ENCODE measurements at places on chromosomes 13 and 19.
A peak's percentile ranks its signal among the peaks of the same experiment; 100 is the strongest.

GRCh38 chr13:44140146-44140545, 233.5 kb upstream of the SERP2 start:
- DNase-seq, result no peak

- DNase-seq, result no peak
Observed at GRCh38 chr13:59247171-59247570, 916.6 kb downstream of the DIAPH3 start.

- no peak for DNase-seq
Observed at GRCh38 chr19:53960886-53961285, 1.9 kb upstream of the CACNG8 start.

GRCh38 chr13:98405690-98406344, 171.1 kb downstream of the STK24 start:
- DNase-seq, result no peak

- no peak for DNase-seq
Observed at GRCh38 chr13:77919246-77919920, 752 bp upstream of the EDNRB start.

GRCh38 chr19:11261971-11262839, at the start of gene DOCK6:
Gene DOCK6, minus strand, starts transcription at chr19:11262524. Its CDS starts 84 bp downstream, at chr19:11262440.
- no peak for DNase-seq

DNA sequence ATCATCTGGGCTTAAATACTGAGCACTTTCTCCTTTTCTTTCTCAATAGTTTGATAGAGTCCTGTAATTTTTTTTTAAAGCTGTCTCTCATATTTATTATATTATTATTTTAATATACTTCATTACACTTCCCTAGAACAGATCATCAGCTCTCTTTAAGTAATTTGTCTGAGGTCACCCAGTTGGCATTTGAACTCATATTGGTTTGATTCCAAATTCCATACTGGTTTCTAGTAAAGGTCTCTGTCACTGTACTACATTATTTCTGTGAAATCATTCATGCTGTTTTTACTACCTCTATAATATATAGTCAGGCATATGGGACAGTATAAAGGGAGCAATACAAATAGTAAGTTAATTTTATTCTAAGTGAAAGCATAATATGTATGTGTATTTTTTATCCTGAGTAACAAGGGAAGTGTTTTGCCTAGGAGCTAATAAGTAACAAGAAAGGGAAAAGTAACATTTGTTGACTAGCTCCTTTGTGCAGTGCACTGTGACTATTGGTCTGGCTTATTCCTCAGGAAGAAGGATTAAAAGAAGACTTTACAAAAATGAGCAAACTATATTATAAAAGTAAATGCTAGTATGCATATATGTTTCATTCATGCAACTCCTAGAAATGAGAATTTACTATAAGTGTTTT, 14.3 kb downstream of the LPAR6 start:
- no peak for DNase-seq

DNA sequence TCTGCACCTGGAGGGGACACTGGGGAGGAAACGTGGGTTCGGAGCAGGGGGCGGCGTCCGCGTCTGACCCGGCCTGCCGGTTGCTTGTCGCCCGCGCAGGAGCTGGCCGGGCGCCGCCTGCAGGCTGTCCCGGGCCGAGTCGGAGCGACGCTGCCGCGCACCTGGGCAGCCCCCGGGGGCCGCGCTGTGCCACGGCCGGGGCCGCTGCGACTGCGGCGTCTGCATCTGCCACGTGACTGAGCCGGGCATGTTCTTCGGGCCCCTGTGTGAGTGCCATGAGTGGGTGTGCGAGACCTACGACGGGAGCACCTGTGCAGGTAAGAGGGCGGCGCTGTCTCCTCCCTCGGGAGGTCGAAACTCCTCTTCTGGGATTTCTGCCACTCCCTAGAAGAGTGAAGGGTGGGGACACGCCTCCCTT, 1.3 kb downstream of the ITGBL1 start:
- no peak for DNase-seq

- DNase-seq, result no peak
Observed at GRCh38 chr13:94479616-94480015, at the start of gene DCT. Gene DCT, minus strand, starts transcription at chr13:94479682. Its CDS starts 427 bp downstream, at chr13:94479255.

- DNase-seq, result no peak
Observed at GRCh38 chr19:42172261-42172660, 40.0 kb upstream of the POU2F2 start.

GRCh38 chr13:57056601-57057180, 84.0 kb upstream of the PRR20A start:
- no peak for DNase-seq

DNA sequence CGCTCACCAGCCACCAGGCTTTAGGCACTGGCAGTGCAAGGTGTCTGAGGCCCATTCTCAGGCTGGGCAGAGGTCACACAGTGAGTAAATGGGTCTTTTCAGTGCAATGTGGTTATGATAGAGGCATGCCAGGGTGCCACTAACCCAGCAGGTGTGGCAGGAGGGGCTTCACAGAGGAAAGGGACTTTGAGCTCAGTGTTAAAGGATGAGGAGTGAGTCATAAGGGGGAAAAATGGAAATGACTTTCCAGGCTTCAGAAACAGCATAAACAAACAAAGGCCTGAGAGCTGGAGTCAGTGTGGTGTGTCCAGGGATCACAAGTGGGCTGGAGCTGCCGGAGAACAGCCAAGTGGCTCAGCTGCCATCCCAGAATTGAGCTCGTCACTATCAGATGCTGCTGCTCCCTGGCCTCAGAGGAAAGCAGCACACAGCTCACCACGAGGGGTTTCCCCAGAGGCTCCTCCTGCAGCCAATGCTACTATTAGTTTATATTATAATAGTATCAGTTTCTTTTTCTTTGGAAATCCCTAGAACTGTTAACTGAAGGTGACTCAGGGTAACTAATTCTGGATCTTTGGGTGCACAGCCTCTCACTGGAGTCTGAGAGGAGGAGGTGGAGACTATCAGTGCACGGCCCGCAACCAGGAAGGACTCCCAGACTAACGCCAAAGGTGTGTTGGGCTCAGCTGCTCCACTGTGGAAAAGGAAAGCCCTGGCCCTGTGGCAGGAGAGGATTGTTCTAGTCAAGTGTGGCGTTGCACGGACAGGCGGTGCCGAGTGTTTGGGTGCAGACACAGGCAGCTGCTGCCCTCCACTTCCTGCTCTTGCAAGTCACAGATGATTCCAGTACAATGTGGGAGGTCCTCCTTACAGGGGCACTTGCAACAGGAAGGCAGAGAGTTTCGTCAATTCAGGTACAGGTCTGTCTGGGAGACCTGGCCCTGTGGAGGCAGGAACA, 39.5 kb downstream of the DHRS12 start:
- DNase-seq, result no peak

DNA sequence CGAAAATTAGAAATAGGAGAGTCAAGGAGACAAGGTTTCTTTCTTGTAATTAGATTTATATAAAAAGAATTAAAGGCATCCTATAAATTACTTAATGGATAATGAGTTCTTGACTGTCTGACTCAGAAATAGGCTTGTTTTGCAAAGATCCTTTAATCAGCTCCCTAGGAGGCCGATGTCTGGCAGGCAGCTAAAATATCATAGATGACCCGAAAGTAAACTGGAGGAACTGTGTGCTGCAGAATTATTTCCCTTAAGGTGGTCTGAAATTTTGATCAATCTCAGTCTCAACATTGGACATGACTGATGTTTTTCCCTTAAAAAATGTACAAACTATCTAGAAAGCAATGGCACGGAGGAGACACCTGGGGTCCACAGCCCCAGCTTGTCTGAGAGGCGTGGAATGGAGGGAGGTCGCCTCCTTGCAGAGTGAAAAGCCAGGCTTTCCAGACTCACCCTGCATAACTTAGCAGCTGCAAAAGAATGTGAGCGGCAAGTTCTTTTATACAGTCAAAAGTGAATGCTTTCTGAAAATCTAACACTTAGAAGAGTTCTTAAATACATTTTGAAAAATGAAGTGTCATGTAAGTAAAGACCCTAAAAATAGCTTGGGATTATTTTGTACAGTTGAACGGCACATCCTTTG, 44.8 kb downstream of the MBNL2 start:
- DNase-seq, result no peak

DNA sequence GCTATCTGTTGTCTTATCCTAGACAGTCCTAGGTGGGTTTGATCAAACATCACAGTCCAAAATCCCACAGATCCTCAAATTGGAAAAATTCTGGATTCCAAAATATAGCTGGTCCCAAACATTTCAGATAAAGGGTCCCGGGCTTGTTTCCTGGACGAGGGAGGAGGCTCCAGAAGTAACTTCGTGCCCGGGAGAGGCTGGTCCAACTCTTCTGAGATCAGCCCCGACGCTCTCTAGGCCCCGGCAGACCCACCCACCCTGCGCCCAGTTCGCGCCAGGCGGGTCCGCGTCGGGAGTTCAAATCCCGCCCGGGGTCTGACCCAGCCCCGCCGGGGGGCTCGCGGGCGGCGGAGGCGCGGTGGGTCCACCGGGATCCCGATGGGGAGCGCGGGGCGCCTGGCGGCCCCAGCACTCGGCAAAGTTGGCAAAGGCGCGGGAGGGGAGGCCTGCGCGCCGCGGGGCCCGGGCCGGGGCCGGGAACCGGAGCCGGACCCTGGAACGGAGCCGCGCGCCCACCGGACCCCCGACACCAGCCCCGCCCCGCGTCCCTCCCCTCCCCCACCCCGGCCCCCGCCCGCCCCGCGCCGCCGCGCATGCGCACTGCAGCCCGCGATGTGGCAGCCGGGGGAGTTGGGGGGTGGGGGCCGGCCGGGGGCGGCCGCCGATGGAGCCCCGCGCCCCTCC, 513 bp downstream of the MIER2 start:
- DNase-seq, result peak; percentile 22

- DNase-seq, result no peak
Observed at GRCh38 chr19:17560205-17560595, 4.8 kb downstream of the COLGALT1 start.

- DNase-seq, result no peak
Observed at GRCh38 chr19:30719999-30720345, 347.8 kb downstream of the ZNF536 start.

- no peak for DNase-seq
Observed at GRCh38 chr13:32107474-32107873, 75.9 kb downstream of the FRY start.

- DNase-seq, result no peak
Observed at GRCh38 chr19:34165295-34165738, 7.0 kb upstream of the LSM14A start.

GRCh38 chr13:110124201-110124940, 182.6 kb downstream of the COL4A1 start:
- DNase-seq, result no peak

- DNase-seq, result no peak
Observed at GRCh38 chr13:102580552-102581169, 16.1 kb upstream of the TPP2 start.

DNA sequence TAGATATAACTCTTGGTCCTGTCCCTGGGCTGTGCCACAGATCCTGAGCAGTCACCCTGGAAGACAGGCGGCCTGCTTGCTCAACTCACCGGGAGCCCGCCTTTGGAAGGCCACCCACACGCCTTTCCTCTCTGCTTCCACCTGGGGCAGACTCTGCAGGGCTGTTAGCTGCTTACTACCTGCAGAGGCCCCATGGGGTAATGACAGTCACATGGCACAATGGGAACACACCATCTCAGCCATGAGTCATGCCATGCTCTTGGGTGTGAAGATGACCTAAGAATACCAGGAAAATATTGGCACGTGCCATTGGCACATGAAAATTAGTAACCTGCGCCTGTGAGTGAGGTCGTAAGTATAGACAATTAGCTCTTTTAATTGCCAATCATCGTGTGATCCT, 108.6 kb downstream of the COL4A2 start:
- no peak for DNase-seq

GRCh38 chr19:406135-406781, 2.7 kb downstream of the C2CD4C start:
- no peak for DNase-seq

DNA sequence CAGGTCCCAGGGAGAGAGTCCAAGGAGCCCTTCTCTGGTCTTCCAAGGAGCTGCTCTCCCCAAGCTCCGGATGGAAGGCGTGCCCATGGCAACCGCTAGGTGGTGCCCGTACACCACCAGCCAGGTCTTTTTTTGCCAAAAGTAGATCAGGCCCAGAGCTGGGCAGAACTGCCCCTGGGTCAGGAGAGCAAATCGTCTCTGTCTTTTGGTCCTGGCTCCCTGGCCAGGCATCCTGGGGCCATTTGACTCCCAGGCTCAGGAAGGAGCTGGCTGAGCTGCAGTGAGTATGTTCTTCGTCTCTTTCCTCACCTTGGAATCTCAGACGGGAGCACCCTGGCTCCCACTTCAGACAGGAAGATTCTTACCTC, 24.6 kb upstream of the BCL3 start:
- DNase-seq, result peak; percentile 56

- DNase-seq, result no peak
Observed at GRCh38 chr19:49952906-49953305, 8.1 kb downstream of the SIGLEC11 start.

GRCh38 chr19:48738557-48739403, 1.6 kb downstream of the RASIP1 start:
- DNase-seq, result peak; percentile 85

DNA sequence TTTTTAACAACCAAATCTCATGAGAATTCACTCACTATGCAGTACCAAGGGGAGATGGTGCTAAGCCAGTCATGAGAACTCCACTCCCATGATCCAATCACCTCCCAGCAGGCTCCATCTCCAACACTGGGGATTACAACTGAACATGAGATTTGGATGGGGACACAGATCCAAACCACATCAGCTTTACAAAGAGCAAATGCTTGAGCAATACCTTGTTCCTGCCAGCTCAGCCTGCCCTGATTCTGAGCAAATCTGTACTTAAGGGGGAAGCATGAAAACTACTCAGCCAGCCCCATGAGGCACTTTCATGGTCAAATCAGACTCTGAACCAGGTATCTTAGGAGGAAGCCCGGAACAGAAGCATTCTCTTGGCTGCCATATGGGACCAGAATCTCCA, 259.9 kb downstream of the TBC1D4 start:
- no peak for DNase-seq

- no peak for DNase-seq
Observed at GRCh38 chr19:10228920-10229319, 2.2 kb downstream of the S1PR2 start.

- DNase-seq, result no peak
Observed at GRCh38 chr19:54253331-54254194, 3.5 kb downstream of the LILRB5 start.

- DNase-seq, result no peak
Observed at GRCh38 chr13:67083519-67083918, 146.6 kb downstream of the PCDH9 start.

GRCh38 chr19:38233740-38234251, 9.8 kb upstream of the DPF1 start:
- peak; percentile 71 for DNase-seq

DNA sequence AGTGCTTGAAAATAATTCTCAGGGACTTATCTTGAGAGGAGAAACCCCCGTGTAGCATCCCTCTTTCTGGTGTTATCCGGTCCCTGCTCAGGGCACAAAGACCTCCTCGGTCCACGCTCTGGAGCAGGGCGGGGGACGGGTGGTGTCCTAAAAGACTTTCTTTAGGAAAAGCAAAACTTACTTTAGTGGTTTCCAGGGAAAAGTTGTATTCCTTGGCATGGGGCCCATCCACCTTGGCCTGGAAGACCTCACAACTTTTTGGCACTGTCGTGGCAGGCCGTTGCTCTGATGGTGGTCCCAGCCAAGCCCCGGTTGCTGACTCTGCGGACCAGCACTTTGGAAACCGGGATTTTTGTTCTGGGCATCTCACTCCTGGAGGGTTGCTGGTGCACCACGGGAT, 2.7 kb downstream of the AMER2 start:
- DNase-seq, result no peak
